ENCODE measurements at places on chromosomes 16 and 17.

DNA sequence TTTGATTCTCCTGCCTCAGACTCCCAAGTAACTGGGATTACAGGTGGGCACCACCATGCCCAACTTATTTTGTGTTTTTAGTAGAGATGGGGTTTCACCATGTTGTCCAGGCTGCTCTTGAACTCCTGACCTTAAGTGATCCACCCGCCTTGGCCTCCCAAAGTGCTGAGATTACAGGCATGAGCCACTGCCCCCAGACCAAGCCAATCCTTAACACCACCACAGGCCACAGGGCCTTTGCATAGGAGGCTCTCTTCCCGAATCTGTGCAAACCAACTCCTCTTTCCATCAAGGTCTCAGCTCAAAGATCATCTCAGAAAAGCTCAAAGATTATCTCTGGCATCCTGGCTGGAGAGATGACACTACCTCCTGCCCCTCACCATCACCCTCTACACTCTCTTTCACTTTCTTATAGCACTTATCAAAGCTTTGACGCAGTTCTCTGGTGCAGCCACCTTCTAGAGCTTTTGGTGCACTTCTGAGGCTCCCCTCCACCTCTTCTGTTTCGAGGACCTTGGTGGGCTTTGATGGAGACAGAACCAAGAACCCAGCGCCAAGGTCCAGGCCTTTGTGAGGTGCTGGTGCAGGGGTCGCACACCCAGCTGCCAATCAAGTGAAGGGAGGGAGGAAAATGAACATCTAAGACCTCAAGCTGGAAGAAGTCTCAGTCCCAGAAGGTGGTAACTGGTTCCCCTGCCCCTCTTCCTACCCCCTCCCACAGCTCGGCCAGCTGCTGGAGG is 23.2 kb upstream of the PHB1 start:
- no peak for DNase-seq

GRCh38 chr16:88597856-88598491 is 27.8 kb downstream of the ZC3H18 start:
- DNase-seq, result no peak

- DNase-seq, result no peak
Measured at GRCh38 chr16:89593841-89594240, 18.3 kb downstream of the CPNE7 start.

GRCh38 chr16:14502932-14503741 is 126.9 kb downstream of the PARN start:
- no peak for DNase-seq

DNA sequence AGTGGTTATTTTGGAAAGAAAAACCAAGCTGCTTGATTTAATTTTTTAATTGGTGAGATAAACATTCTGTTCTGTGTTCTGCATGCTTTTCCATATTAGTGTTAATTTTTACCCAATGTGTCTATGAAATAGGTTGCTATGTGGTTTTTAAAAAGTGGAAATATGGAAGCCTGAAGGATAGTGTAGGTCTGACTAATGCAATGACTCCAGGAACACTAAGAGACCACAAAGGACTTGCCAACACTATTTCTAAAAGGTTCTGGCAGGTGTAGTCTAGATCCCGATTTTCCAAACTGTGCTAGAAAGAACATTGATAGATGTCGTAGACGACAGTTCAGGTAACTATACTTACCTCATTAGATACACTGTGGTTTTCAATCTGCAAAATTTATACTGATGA is 877.4 kb upstream of the GOT2 start:
- DNase-seq, result no peak

DNA sequence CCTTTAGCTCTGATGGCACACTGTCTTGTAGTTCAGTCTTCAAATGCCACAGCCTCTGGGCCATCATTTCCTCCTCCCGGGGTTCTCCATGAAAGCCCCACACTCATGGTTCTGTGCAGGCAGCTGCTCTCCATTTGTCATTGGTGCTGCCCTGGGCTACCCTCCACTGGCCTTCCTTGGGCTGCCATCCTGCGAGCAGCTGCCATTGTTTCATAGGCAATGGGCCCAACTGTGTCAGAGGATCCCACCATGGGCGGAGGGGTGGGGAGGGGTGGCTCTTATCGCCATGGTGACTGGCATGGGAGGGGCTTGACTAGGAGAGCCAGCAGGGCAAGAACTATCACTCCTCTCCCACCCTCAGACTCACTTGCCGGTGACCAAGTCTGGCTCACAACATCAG is 38.6 kb upstream of the BRD7 start:
- DNase-seq, result no peak
